ENCODE measurements at places on chromosomes 16 and 17.

- DNase-seq: peak; percentile 77
Observed at GRCh38 chr16:27174007-27174406, 29.3 kb upstream of the KDM8 start.

DNA sequence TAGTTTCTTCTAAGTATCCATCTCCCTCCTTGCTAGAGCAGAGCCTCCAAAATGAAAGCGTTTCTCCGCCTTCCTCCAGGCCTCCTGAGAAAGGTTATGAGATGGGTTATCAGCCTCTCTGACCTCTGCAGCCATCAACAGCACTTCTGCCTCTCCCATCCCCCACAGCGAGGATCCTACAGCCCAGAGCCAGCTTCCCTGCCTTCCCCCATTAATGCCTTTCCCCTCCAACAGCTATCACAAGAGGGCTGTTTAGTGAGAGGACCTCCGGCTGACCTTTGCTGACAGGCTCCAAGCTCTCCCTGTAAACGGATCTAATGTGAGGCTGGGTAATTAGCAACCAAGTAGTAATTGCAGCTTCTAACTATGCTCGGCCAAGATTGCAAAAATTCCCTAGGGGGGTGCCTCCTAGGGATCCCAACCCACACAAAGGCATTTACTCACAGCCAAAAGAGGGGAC is 55.8 kb downstream of the ZFHX3 start:
- no peak for DNase-seq

- DNase-seq: no peak
Observed at GRCh38 chr16:79294568-79294967, 306.0 kb downstream of the MAF start.

- DNase-seq: peak; percentile 21
Observed at GRCh38 chr17:42682722-42683403, 532 bp downstream of the CNTNAP1 start.

DNA sequence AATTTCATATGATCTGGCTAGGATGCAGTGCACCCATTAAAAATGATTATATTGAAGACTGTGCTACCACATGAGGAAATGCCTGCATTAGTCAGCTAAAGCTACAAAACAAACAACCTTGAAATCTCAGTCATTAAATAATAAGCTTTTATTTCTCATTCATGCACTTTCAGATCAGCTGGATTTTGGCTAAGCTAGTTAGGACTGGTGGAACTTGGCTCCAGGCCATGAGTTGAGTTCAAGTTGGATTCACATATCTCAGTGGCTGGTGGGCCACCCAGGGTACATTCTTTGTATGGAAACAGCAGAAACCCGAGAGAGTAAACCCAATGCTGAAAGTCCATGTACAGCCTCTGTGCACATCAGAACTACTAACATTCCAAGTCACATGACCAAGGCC is 6.4 kb upstream of the SLFN12L start:
- DNase-seq: no peak

DNA sequence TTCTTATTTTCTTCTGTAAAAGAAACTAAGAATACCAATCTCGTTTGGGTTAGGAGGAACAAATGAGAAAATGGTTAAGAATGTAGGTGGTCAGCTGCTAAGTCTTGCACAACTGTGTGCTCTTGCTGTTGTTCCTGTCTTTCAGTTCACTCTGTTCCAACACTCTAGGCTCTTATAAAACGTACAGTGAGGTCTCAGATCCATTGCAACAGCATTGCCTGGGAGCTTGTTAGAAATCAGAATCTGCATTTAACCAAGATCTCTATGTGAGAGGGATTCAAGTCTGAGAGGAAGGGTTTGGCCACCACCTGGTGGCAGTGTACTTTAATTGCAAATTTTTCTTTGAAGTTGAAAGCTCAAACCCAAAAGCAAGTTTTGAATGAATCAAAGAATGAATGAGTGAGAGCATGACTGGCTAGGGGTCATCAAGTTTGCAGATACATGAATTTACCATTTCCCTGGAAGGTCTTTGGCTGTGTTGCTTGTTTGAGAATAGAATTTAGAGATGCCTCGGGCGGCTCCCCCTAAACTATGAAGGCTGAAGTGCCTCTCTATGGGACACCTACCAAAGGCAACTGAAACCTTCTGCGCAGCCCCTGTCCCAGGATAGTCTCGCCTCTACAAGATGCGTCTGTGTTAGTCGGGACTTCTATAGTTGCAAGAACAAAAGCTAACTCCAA is 2.5 kb downstream of the ALOX15B start:
- DNase-seq: peak; percentile 27

DNA sequence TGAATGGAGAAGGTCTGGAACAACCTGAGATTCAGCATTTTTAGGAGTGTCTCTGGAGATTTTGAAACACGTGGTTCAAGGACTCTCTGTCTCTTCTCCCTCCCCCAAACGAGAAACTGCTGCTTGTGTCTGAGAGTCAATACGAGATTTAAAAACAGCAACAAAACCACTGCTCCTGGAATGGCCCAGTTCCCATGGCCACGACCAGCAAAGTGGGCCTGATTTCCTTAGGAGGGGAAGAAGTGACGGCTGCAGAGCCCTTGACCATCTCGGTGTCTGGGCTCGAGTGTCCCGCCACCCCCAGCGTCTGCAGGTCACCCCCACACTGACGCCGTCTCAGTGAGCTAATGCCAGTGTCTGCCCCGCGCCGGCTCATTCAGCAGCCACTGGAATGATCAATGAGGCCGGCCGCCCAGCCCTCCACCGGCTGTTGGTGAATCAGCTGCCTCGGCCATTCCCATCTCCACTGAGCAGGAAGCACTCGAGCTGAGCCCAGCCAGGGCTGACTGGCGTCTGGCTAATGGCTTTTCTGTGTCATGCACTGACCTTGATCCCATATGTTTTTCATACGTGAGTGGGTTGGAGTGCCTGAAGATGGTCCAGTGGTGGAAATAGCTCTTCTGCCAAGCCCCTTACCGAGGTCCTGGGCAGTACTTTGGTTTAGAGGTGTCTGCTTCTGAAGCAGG is 151.8 kb downstream of the PITPNC1 start:
- DNase-seq: peak; percentile 69

DNA sequence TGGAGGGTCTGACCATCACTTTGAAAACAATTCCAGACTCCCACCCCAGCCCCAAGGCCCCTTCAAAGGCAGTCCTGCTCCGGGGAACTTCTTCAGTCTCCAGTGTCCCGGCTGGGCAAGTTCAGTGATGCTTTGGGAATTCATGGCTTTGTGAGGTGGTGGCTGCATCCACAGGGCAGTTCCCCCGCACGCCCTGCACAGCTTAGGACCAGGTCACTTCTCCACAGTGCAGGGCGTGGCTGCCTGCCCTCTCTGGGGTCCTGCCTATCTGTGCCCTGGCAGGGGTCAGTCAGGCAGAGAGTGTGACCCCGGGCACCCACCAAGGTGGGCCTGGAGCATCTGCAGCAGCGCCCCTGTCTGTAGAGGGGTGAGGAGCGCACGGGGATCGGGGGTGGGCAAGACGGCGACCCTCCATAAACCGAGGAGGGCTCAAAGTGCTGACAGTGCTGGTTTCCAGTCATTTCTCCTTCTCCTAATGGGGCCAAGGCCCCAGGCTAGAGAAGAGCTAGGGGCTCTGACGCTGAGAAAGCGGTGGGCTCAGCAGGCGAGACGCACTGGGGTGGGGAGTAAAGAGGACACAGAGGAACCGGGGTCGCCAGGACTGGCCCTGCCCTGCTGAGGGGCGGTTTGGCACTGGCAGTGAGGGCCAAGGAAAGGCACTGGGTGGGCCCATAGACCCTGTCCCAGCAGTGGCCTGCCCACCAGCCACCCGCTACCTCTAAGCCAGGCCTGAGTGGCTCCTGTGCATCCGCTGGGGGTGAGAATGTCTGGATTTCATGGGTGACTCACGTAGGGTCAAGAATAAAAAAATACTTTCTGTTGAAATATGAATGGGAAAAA is 4.2 kb upstream of the ARHGAP27 start:
- DNase-seq: no peak

DNA sequence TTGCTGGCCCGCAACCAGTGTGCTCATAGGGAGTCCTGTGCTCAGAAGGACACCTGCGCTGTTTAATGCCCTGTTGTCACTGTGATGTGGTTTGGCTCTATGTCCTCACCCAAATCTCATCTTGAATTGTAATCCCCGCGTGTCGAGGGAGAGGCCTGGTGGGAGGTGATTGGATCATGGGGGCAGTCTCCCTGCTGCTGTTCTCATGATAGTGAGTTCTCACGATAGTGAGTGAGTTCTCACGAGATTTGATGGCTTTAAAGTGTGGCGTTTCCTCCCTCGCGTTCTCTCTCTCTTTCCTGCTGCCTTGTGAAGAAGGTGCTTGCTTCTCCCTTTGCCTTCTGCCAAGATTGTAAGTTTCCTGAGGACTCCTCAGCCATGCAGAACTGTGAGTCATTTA is 66.8 kb downstream of the AKAP1 start:
- DNase-seq: no peak

DNA sequence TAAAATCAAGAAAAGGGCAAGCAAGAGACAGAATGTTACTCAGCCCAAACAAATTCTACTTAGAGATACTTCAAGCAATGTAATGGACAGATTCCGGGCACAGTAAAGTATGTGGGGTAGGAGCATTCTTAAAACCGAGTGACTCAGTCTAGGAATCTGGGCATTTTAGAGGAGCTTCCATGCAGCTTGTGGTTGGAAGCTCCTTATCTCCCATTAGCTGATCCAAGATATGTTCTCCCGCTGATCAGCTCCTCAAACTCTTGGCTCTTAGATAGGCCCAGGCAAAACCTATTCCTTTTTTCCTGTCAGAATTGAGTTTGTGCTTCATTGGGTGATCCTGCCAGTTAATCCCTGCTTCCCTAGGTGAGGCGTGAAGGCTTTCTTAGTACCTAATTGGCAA is 303.3 kb downstream of the CEP112 start:
- no peak for DNase-seq

DNA sequence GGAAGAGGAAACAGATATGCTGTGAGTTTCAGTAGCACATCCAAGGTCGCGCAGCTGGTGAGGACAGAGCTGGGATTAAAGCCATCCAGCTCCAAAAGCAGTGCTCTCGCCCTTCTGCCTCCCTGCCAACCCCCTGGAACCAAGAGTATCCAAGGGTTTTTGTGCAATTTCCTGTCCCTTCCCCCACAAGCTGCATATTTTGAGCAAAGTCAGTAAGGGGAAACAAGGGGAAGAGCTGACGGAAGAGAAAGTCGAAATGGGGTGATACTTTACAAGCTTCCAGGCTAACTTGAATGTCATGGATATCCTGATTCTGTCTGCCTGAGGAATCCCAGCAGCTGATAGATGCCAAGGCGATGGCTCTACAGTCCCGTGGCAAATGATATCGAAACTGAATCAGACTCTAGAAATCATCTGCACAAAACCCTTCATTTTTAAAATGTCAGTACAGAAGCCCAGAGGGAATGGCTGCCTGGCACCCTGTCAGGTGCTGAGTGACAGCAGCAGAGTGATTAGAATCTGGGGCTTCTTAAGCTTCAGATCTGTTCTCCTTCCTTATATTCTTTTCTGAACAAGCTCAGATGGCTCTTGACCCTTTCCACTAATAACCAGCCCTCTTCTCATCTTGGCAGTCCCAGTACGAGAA is 42.9 kb upstream of the TEKT3 start:
- no peak for DNase-seq

DNA sequence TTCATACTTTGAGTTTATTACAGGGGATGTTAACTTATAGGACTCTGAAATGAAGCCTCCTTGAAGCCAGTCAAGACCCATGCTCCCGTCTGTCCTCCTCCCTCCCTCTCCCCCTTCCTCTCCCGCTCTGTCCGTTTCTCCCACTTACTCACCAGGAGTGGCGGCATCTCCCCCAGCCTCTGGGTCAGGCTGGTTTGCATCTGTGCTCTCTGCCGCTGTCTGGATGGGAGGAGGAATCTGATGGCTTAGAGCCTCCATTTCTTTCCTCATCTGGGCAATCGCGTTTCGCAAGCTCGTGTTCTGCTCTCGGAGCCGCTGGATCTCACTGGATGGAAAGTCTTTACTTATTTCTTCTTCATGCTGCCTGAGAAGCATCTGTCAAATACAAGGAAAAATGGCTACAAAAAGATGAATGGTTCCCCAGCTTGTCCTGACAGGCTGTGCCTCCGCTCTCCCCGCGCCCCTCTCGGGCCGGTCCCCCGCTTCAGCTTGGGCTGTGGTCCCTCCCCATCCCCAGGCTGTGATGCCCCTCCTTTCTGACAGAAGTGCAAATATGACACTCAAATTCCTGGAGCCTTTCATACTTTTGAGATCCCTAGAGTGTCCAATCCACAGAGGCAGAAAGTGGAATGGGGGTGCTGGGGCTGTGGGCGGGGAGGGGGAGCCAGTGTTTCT is 40.0 kb downstream of the CCDC57 start:
- no peak for DNase-seq

DNA sequence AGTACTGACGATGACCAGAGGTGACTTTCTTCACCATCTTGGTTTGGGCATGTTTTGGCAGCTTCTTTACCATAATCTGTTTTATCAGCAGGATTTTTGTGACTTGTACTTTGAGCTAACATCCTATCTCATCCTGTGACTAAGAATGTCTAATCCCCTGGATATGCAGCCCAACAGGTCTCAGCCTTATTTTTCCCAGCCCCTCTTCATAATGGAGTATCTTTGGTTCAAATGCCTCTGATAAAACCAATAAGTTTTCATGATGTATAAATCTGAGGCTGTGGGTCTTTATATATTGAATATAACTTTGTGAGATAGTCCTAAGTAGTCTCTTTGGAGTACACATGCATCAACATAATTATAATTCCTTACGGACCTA is 186.9 kb upstream of the WSB1 start:
- DNase-seq: no peak

DNA sequence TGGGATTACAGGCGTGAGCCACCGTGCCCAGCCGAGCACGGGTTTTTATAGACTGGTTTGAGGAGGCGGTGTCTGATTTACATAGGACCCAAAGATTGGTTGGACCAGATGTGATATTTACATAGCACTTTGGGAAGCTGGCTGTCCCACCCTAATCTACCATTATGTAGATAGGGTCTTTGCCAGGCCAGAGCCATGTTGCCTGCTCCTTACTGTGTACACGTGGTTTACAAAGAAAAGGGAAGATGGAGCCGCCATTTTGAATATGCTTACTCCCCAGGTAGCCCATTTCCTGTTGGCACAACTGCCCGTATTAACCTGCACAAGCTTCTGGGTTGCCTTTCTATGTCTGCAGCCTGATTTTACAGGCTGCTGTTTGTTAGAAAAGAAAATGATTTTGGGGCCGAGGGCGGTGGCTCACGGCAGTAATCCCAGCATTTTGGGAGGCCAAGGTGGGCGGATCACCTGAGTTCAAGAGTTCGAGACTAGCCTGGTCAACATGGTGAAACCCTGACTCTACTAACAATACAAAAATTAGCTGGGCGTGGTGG is 89.9 kb upstream of the EEF2KMT start:
- no peak for DNase-seq

- DNase-seq: no peak
Observed at GRCh38 chr17:51640108-51640622, 379.8 kb downstream of the UTP18 start.

- DNase-seq: no peak
Observed at GRCh38 chr17:57902117-57902799, 52.4 kb upstream of the MRPS23 start.

DNA sequence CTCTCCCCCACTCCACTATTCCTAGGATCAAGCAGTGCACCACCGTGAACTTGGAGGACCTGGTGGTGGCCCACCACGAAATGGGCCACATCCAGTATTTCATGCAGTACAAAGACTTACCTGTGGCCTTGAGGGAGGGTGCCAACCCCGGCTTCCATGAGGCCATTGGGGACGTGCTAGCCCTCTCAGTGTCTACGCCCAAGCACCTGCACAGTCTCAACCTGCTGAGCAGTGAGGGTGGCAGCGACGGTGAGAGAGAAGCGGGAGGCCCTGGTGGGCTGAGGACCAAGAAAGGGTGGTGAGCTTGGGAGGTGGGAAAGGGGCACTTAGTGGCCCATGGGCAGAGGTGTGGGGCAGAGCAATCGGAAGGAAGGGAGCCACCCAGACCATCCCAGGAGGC is 16.6 kb downstream of the ACE start:
- DNase-seq: no peak

GRCh38 chr17:8696426-8696825 is 48.2 kb downstream of the CCDC42 start:
- no peak for DNase-seq

Measured in NCI-H524 (cell line).